ENCODE measurements at places on chromosomes 5 and 9.

- peak; percentile 87 for ATAC-seq
Observed at GRCh38 chr5:176543428-176544182, 5.5 kb upstream of the CDHR2 start.

GRCh38 chr5:169923988-169924387, 56.3 kb downstream of the INSYN2B start:
- no peak for ATAC-seq

DNA sequence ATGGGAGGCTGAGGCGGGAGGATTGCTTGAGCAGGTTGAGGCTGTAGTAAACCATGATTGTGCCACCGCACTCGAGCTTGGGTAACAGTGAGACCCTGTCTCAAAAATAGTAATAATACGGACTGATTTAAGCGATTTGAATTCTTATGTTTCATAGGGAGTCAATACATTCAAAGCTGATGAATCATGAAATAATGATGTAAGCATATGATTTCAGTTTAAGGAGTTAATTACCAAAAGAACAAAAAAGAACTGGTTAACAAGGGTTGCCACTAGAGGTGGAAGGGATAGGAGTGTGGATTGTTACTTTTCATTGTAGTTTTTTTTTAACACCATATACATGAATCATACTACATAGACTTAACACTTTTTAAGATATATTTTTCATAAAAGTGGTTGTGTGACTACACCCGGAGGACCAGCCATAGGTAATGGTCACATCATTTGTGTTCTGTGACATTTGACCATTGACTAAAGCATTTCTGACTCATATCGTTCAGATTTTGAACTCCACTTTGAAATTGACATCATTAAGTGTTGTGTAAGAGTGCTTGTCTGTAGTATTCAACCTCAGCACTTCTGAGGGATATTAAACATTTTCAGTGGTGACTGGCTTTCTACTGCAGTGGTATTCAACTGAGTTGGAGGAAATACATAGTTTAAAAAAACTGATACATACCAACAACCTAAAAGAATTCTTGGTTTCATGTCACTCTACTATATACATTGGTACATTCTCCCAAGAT, 7.0 kb downstream of the TRMT10B start:
- no peak for ATAC-seq

- ATAC-seq = peak; percentile 40
Observed at GRCh38 chr9:37100327-37100726, 20.0 kb upstream of the ZCCHC7 start.

- no peak for ATAC-seq
Observed at GRCh38 chr5:125491986-125492492, 745.6 kb upstream of the ZNF608 start.

GRCh38 chr5:113813466-113813865, 300.0 kb downstream of the YTHDC2 start:
- no peak for ATAC-seq

DNA sequence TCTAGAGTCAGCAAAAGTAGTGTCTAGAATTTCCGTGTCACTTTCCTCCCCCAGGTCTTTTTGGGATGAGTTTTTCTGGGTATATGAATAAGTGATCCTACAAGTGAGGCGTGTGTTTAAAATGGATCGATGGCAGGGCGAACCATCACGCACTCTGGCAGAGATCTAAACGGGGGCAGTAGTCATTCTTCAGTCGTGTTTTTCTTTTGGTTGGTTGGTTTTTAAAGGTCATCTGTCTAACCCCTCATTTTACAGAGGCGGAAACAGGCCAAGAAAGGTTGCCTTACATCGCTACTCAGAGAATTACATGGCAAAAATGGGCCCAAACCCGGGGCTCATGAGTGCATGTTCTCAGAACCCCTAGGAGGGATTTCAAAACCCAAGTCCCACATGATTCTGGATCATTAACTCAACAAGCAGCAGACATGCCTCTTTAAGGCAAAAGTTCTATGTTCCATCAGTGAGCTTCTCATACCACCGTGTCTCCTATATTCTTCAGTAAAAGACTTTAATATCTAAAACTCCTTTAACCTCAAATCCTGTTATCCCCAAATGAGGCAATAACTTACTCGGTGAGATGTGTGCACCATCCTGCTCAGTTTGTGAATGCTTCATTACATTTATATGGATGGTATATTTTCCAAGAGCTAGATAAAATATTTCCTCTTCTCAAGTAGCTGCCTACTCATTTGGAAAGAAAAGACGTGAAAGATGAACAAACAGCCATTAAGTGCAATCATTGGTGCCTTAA, 145.8 kb downstream of the AOPEP start:
- no peak for ATAC-seq

GRCh38 chr9:87662808-87663528, 63.0 kb upstream of the CTSL start:
- peak; percentile 50 for ATAC-seq

- no peak for ATAC-seq
Observed at GRCh38 chr5:110718311-110718710, 8.2 kb downstream of the TMEM232 start.

DNA sequence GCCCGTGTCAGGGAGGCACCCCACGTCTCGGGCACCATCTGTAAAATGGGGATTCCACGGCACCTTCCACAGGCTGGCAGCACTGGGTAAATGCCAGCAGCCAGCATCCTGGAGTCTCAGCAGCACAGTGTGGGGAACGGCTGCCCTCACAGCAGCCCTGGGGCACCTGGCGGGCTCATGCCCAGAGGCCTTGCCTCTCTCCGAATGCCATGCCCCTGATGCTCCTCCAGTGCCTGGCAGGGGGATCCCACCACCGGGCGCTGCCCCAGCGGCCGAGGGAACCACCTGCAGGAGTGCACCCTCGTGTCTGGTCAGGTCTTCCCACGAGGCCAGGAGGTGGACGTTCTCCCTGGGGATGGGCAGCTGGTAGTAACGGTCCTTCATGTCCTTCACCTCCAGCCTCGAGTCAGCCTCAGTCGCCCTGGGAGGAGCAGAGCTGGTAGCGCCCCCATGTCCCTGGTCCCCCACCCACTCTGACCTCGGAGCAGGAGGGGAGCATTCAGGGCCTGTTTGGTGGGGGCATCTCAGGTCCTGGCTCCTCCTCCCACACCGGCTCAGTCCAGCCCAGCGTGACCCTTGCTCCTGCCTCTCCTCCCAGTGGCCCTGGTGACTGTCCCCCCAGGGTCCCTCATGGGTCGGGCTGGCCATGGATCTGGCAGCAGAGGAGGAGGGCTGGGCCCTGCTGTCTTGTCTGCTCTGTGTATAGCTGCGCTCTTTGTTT, 49.9 kb upstream of the NRARP start:
- peak; percentile 27 for ATAC-seq

DNA sequence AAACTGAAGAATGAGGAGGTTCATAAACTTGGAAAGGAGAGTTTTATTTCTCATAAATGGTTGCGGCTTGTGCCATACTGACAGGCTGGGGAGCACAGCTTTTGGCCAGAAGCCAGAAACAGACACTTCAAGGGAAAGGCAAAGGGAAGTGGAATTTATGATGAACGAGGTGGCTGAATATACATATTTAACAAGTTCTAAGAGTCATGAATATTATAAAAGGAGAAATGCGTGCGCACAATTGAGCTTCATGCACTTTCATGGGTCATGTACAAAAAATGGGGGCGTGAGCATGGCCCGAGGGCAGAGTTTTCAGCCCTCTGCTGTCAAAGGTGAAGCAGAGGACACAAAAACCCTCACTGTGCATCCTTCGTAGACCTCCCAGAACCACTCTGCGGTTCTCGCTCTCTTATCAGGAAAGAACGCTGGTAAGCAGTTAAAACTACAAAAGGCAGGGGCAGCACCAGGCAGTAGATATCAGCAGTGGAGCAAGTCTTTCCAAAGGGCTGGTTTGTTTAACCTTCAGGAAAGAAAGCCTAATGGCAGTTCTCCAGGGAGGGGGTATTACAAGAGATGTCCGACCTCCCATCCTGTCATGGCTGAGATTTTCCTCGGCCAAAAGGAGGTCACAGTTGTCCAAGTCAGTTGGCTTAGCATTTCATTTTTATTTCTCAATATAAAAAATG, 29.0 kb downstream of the AUH start:
- ATAC-seq = no peak

GRCh38 chr5:124285071-124285470, 461.4 kb downstream of the ZNF608 start:
- no peak for ATAC-seq

GRCh38 chr9:15622318-15622971, 69.6 kb downstream of the CCDC171 start:
- peak; percentile 61 for ATAC-seq

DNA sequence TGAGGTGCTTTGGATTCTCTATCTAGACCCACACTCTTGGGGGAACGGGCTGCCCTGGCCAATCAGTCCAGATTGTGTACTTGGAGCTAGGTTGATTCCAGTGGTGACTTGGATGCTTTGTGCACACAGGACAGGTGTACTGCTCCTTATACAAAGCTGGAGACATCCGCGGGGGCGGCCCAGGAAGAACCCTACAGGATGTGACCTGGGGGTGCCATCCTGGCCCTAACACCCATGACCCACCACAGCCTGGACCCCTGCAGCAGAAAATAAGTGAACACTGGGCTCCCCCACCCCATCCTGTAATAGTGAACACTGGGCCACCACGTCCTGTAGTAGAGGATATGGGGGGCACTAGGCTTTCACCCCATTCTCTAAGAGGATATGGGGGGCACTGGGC, 12.1 kb upstream of the PLEKHG4B start:
- ATAC-seq = no peak

- no peak for ATAC-seq
Observed at GRCh38 chr5:158858746-158859145, 241.0 kb downstream of the EBF1 start.

GRCh38 chr9:115013998-115014397, 83.6 kb upstream of the TNFSF8 start:
- ATAC-seq = peak; percentile 74

DNA sequence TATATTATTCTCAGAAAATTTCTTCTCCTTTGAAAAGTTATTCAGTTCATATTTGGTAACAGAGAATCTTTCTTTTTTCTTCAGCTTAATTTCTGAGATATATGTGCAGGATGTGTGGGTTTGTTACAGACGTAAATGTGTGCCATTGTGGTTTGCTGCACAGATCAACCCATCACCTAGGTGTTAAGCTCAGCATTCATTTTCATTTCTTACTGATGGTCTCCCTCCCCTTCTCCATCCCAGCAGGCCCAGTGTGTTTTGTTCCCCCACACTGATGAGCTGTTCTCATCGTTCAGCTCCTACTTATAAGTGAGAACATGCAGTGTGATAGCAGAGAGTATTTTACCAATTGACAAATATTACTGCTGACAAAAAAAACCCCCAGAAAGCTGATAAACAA, 330.0 kb upstream of the CHD1 start:
- ATAC-seq = no peak

- no peak for ATAC-seq
Observed at GRCh38 chr9:93976973-93977372, 21.8 kb upstream of the BARX1 start.

GRCh38 chr9:15276328-15276938, 30.6 kb downstream of the TTC39B start:
- no peak for ATAC-seq

- peak; percentile 21 for ATAC-seq
Observed at GRCh38 chr9:34334337-34334824, 5.0 kb downstream of the NUDT2 start.
